Stimulated activated naive CD4-positive, alpha-beta T cell (primary cell): ENCODE measurements at places on chromosomes 1 and 21.

- DNase-seq = no peak
Measured at GRCh38 chr1:156543066-156543465, 29.3 kb downstream of the IQGAP3 start.

- no peak for DNase-seq
Measured at GRCh38 chr1:41371630-41372599, 10.7 kb downstream of the FOXO6 start.

DNA sequence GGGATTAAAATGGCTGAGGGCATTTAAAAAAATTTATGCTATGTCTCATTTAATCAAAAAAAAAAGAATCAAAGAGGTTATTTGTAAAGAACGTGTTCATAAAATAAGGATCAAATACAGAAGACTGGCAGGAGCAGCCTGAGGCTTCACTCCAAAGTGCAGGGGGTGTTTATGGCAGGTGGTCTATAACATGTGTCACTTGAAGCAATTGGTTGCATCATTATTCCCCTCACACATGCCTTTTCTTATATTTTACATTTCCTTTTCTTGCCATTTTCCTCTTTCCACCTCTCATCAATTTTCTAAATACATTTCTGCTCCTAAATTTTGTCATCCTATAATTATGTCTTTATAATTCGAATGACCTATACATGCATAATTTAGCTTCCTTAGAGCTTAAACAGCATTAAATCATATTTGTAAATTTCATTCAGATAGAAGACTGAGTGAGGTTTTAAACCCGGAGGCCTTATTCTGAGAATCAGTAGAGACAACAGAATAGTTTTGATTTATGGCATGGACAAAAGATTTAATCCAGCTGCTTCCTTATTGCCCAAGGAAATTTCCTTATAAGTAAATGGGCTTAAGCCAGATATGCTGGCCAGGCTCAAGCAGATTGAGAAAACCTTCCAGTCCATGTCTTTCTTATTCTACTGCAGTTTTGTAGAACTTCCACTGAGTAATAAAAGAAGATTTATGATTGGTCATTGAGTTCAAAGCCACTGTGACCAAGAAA, 322.8 kb downstream of the TGFB2 start:
- no peak for DNase-seq

DNA sequence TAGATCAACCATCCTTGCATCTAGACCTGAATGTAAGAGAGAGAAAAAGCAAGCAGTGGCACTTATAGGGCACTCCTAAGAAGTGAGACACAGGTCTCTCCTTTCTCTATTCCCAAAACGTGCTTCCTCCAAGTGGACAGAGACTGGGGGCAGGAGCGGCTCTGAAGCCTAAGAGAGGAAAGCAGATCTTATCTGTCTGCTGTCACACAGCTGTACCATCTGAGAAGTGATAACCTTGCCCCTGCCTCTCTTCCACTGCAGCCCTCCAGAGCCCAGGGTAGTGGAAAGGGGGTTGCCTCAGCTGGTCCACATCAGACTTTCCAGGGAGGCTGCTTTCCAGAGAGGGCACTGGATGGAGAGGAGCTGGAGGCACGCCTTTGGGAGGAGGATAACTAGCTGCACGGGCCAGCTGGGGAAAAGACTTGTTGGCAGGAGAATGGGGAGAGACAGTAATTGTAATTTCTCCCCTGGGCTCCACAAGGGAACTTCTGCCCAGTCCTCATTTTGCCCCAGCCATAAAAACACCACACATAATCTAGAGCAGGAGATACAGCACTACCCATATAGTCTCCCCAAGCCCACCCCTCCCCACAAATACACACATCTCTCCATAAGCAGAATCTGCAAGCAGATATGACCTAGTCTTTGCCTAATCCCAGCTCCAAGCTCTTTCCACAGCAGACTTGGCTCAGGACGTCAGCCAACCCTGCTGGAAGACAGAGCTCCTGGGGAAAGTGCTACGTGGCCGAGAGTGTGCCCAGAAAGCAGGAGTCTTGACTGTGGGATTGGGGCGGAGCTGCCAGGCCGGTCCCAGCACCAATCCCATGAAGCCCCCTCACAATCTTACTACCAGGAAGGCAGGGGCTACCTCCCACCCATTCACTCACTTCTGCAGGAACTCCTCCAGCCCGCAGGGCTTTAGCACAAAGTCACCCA, 31.2 kb downstream of the PIK3C2B start:
- DNase-seq = no peak

DNA sequence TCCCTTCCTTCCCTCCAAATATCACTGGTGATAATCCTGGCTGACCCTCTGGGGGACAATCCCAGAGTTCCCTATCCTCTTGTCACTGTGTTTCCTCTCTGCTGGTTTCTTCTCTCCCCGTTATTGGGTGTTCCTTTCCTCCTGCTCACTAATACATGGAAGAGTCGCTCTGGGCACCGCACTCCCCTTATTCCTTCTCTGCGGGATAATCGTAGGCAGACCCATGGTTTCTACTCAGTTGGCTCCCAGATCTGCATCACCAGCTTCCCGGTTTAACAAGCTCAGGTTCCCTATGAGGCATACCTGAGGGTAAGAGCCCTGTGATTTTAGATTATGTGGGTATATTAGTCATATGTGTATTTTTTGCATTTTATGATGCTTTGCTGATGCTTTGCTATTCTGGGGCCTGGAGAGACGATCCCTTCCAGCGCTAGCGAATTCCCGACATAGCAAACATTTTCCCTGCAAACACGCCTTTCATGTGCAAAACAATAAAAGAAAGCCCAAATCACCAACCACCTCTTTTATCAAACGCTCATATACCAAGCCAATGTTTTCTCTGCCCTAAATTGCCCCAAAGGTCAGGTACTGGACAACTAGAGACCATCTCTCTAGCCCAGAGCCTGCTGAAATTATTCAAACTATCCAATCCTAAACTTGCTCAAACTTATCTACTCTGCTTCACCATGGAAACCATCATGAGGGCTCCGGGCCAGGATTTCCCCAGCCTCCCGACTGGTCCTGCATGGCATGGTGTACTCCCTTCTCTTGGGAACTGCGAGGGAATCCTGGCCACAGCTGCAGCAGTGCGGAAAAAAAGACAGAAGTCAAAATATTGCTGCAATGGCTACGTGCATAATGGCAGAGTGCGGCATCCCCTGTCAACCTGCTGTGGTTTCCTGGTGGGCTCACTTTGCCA, 84.2 kb downstream of the PCP4 start:
- no peak for DNase-seq

- no peak for DNase-seq
Measured at GRCh38 chr21:32918478-32919120, 107.1 kb upstream of the OLIG2 start.

DNA sequence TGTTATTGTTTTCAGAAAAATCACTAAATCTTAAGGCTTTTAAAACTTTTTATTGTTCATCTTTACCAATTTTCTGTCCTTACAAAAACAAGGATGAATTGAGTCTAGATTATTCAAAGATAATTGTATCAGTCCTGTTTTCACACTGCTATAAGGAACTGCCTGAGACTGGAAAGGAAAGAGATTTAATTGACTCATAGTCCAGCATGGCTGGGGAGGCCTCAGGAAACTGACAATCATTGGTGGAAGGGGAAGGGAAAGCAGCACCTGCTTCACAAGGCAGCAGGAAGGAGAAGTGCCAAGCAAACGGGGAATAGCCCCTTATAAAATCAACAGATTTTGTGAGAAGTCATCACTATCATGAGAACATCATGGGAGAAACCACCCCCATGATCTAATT, 455.6 kb upstream of the ZP4 start:
- no peak for DNase-seq

- DNase-seq = no peak
Measured at GRCh38 chr1:70411360-70411844, 334 bp downstream of the CTH start.

- no peak for DNase-seq
Measured at GRCh38 chr1:167821969-167822685, 91.8 kb downstream of the ADCY10 start.

DNA sequence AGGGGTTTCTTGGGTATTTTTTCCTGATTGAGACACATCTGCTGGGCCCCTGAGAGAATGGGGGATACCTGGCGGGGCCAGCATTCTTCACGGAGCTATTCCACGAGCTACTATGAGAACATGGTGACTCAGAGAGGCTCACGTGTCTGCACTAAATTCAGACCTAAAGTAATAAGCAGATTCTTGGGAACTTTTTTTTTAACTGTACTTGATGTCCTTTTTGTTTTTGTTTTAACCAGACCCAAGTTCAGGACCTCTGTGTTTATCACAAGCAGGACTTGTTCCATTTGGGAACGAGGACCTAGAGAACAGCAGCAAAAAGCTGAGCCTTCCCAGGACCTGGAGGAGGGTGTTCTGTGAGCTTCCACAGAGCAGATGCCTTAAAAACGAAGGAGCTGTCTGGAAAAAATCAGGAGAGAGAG, 44.0 kb downstream of the EVA1C start:
- DNase-seq = no peak

- no peak for DNase-seq
Measured at GRCh38 chr21:26743524-26743923, 101.7 kb downstream of the ADAMTS1 start.

DNA sequence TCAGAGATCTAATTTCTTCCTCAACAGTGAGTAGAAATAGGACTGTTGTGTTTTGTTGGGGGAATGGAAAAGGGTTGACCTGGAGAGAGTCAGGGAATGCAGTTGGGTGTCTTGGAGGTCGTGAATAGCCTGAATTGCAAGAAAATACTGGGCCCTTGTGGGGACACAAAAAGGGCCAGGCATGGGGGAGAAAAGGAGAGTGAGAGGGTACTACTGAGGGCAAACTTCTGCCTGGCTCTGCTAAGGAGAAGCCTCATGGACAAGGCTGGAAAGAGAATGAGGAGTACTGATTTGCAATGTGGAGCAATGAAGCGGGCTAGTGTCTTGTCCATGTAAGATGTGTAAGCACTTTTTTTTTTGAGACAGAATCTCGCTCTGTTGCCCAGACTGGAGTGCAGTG, 96.2 kb upstream of the IRF2BP2 start:
- DNase-seq = no peak

DNA sequence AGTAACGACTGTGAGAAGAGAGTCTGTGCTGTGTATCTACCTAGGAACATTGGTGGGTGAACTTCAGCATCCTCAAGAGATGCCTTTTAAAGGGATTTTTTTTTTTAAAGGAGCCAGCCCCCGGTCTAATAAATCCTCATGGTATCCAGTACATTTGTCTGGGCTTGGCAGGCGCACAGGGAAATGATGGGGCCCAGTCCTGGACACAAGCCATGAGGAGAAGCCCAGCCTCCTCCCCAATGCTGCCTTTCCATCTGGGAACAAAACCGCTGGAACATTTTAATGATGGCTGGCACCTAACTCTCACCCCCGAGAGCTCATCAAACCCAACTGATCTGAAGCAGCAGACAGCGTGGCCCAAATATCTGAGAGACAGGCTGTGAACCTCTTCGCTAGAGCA, 64.2 kb downstream of the ACOT7 start:
- DNase-seq = no peak

GRCh38 chr1:198902655-198903054, 263.8 kb downstream of the PTPRC start:
- DNase-seq = no peak
